ENCODE measurements at places on chromosomes 3 and 15.

DNA sequence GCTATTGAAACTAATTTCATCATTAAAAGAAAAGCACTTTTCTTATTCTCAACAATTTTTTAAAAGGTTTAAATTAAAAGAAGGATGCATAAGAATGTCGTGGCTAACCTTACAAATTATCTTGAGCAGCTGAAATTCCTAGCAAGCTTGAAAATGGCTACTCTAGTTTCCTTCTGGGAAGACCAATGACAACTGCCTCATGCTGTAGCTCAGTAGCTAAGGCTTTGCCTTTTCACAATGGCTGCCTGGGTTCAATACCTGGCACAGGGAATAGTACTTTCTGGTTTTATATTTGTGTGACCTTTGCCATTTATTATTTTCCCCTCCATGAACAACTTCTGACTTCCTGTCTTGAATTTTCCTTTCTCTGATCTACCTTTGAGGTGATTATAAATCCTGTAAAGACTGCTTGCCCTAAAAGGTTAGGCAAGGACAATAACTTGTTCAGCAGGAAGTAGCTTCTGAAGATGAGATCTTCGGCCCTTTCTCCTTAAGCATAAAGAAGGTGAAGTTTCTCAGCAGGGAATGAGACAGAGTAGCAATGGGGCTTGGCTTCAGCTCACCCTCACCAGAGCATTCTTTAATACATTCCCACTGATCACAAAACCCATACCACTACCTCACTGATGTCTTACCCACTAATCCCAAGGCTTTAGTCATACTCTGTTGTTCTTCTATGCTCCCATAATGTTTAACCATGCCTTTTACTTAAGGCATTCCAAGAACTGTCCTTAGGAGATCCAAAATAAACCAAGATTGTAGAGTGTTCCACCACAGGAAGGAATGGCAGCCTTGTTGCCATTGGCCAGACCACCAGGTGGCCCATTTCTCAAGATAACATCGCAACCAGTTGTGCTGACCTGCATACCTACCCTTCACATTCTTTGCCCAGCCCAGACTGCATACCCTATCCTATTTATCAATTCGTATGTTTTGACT lies 276.8 kb downstream of the ULK4 start:
- DNase-seq = no peak

GRCh38 chr3:72255791-72256559 lies 471.0 kb upstream of the PROK2 start:
- peak; percentile 80 for DNase-seq

- DNase-seq = no peak
Observed at GRCh38 chr3:192957441-192958021, 39.9 kb upstream of the MB21D2 start.

DNA sequence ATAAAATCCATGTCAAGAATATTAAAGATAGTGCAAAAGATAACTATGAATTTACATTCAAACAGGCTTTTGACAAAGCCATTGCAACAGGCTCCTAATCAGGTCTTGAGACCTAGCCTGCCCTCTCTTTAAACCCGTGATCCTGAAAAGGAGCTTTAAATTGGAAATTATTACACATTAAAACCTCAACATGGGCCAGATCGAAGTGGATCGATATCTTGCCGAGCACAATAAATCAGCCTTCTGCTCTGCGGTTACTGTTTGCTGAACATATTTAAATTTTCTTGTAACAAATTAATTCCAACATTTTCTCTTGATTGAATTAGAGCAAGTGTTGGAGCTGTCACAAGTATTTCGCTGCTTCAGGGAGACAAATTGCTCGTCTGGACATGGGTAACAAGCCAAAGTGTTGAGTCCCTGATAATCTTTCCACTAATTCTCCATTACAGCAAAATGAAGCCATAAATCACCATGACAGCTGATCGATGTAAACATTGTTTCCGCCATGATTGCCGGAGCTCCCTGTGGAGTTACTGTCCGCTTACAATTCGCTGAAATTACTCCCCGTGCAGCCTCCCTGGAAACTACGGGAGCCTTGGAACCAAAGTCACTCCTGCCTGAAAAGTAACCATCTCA lies 47.6 kb downstream of the SHOX2 start:
- peak; percentile 88 for DNase-seq

DNA sequence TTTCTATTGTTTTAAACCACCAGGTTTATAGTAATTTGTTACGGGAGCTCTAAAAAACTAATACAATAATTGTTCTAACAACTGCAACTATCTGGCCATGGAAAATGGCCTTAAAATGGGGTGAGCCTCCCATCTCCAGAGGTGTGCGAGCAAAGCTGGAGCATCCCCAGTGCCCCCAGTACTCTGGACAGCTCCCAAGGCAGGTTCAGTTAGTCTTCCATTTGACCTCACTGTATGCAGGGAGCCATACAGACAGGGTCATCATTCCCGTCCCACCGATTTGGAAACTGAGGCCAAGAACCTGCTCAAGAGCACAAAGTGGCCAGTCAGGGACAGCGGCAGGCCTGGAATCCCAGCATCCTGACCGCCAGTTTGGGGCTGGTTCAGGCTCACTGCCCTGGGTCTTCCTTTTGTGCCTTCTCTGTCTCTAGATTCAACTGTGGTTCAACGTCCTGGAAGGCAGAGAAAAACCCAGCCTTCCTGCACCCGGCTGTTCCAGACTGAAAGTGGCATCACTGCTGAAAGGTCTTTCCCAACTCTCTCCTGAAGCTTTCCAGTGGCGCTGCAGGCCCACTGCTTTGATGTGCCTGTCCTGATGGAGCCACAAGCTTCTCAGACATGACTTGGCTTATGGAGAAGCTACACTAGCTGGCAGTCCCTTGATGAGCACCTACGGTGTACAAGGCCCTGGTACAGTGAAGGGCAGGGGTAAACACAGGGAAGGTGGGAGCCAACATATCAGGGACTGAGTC lies 76.6 kb upstream of the LINGO1 start:
- no peak for DNase-seq

GRCh38 chr15:42955518-42955917 lies 34.9 kb upstream of the TTBK2 start:
- DNase-seq = no peak

DNA sequence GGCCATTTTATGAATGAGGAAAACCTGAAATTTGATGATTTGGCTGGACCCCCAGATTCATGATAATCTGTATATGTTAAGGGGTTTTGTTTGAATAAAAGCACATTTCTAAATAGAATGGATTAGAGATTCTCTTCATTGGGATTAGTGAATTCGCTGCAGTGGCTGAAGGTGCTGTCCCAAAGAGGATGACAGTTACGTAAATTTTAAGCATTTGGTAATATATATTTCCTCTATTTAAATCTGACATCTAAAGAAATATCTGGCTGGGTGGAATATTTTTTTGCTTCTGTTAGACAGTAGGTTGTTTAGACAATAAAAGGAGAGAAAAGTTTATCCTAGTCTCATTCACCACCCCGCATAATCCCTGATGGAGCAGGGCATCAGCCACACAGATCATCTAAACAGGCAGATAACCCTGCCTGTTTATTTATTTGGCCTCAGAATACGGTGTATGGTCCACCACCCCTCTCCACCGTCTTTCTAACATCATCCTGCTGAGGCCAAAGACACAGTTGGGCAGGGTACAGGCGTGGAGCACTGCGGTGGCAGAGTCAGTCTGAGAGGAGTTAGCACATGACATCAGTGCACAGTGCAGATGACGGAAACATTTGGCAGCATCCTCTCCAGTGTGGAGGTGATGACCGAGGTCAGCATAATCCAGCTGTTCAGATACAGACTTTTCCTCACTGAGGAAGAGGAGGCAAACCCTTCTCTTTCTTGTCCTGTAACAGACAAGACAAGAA lies 20.4 kb upstream of the NFKBIZ start:
- DNase-seq = no peak

DNA sequence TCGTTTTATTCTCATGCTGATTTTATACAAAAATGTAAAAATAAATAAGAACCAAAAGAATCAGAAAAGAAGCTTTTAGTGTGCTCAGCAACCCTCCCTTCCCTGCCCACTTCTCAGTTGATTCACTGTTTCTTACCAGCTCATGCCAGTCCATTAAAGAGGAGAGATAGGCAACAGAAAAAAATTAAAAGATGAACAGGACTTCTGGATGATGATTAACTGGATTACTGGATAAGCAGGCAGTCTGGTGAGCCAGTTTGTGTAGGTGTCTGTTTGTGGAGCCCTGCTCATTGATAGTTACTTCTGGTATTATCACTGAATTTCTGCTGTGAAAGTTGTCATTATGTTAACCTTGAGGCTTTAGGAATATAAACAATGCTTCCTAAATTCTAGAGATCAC lies 15.1 kb upstream of the GPR171 start:
- DNase-seq = no peak

- DNase-seq = no peak
Observed at GRCh38 chr3:114973536-114973935, 173.6 kb downstream of the ZBTB20 start.

GRCh38 chr3:64685800-64686445 lies 1.9 kb downstream of the ADAMTS9 start:
- peak; percentile 29 for DNase-seq

- peak; percentile 100 for DNase-seq
Observed at GRCh38 chr3:188947401-188948280, 224.1 kb upstream of the TPRG1 start.

- no peak for DNase-seq
Observed at GRCh38 chr3:143358793-143359491, 239.4 kb downstream of the CHST2 start.

DNA sequence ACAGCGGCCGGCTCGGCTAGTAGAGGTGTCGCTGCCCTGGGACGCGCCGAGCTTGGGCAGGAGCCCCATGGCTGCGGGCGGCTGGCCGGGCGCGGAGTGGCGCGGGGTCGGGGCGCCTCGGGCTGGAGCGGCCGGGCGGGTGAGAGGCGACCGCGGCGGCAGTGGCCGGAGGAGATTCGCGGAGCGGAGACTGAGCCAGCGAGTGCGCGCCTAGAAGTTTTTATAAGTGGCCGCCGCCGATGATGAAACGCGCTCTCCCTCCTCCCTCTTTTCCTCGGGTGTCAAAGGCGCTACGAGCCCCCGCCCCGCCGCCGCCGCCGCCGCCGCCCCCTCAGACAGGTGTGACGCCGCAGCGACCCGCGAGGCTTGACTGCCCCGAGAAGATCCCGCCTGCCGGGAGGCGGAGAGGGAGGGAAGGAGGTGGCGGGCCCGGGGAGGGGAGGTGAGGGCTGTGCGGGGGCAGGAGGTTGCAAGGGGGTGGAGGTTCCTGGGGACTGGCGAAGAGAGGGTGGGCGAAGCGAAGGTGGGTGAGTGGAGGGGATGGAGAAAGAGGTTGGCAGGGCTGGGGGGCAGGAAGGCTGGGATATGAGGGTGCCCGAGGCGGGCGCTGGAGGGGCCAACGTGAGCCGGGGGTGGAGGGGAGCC lies at the start of gene SLCO2A1:
SLCO2A1 (minus strand) TSS at position 192 of the 645 bp plus-strand sequence; CDS start at position 69, 123 bp downstream.
- peak; percentile 62 for DNase-seq

Measured in NCI-H1105 (cell line).